ENCODE measurements at places on chromosomes 16 and 17.
A peak's percentile ranks its signal among the peaks of the same experiment; 100 is the strongest.

GRCh38 chr16:117379-118365 is 20.8 kb downstream of the NPRL3 start:
- DNase-seq, result no peak

- no peak for DNase-seq
Observed at GRCh38 chr17:79914813-79915740, 75.8 kb upstream of the CBX4 start.

DNA sequence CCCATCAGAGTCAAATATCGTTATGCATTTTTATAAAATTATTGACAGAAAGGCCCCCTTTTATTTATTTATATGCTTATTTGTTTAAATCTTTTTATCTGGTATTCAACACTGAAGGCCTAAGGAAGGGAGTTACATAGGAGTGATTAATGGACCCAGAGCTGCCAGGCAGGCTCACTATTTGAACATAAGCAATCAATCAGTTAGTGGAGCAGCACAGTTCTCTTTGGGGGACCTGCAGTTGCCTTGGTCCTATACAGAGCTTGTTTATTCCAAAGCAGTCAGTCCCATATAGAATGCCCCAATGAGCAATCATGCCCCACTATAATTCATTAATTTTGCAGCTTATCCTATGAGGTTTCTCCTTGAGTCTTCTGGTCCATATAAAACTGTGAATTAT is 389.4 kb upstream of the GOT2 start:
- no peak for DNase-seq

GRCh38 chr17:49565948-49566491 is 9.7 kb upstream of the NXPH3 start:
- DNase-seq, result peak; percentile 42

DNA sequence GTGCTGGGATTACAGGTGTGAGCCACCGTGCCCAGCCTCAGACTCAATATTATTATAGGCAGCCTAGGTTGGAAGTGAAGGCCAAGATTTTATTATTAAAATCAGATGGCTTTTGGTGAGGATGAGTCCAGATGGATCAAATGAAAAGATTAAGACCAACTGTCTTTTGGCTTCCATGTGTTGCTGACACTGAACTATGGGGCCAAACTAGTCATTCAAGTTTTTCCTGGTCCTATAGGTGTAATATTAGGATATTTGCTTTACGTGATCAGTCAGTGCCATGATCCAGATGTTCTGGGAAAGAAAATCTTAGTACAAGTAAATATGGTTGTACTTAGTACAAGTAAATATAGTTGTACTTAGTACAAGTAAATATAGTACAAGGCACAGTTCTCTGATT is 140.6 kb downstream of the MAP2K6 start:
- DNase-seq, result no peak

GRCh38 chr16:54932737-54933254 is 2.1 kb downstream of the IRX5 start:
- DNase-seq, result no peak

DNA sequence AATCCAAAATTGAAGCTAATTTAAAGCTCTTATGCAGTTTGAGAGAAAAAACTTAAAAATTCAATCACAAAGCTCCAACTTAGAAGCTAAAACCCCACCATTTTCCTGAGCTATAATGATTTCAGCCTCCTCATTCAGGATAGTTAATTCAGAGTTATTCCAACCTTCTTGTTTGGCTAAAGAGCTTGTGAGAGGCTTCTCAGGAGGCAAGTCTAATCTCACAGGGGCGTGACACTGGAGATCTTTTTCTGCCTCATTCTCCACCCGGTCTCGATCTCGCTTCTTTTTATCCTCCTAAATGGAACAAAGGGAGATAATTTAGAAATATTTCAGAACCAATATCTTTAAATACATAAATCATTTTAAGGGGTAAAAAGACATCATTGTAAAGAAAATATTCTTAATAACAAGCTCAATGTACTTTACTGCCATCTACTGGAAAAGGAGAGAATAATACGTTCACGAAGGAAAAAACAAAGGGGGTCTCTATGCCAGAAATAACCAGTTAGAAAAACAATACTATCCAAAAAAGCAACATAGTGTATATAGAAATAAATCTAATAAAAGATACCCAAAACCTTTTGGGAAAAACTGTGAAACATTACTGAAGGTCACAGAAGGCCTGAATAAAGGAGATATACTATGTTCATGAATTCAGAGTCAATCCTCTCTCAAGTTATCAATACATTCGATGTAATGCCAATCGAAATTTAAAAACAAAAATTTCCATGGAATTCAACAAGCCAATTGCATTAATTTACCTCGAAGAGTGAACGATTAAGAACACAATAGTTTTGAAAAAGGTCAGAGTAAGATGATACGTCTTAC is 13.9 kb downstream of the BRD7 start:
- DNase-seq, result no peak

DNA sequence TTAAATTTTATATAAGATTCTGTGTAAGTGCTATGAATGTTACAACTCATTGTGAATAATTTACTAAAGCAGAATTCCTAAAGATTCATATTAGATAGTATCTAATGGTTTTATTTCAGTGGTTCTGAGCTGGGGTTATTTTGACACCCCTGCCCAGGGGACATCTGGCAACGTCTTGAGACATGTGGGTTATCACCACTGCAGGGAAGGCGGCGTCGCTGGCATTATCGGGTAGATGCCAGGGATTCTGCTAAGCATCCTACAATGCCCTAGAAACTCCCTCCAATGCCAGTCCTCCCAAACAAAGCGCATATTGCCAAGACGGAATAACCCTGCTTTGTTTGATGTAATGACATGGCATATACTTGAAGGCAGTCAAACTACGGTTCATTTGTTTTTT is 372.3 kb upstream of the ZFHX3 start:
- no peak for DNase-seq

GRCh38 chr17:34645594-34645993 is 66.2 kb downstream of the TMEM132E start:
- peak; percentile 54 for DNase-seq

GRCh38 chr16:21646091-21646490 is 6.3 kb downstream of the IGSF6 start:
- DNase-seq, result no peak

DNA sequence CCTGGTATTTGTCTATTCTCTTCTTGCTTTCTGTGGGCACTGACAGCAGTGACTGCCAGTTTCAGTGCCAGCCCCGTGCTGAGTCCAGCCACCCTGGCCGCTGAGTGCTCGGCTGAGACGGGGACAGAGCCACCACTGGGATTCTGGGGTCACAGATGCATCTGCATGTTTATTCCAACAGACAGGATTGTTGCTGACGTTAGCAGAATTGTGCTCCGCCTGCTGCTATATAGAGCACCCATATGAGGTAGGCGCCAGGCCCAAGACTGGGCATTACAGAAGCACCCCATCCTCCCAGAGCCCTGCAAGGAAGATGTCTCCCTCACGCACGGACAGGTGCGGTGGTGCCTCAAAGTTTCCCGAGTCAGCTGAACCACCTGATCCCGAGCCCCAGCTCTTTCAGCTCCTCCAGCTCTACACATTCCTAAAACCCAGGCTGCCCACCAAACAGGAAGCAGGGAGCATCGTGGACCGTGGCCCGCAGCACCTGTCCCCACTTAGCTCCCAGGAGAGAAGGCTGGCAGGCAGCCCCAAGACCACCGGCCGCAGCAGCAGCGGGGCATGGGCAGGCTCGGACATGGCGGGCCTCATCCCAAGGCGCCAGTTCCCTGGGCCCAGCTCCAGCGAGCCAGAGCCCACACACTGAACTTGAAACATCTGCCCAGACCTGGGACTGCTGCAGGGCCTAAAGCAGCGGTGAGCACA is 44.9 kb upstream of the RASD1 start:
- DNase-seq, result no peak

DNA sequence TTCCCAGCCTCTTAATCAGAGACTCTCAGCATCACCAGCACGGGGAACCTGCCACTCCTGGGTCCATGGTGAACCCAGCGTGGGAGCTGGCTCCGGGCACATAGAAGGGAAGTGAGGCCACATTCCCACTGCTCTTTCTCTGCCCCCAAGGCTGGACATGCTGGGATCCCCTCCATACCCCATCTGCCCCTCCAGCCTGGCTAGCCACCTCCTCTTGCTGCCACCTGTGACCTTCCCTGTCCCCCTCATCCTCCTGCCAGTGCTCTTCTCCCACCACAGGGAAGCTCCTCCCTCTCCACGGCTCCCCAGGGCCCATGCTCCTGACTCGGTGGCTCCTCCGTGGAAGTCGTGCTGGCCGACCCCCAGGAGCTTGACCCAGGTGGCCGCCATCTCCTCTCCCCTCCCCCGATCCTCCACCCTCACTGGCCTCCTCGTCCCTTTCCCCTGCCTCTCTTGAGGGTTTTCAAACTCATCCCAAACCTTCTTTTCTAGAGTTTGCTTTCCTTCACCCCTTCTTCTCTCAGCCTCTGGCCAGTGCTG is 139.1 kb upstream of the CHMP6 start:
- no peak for DNase-seq

DNA sequence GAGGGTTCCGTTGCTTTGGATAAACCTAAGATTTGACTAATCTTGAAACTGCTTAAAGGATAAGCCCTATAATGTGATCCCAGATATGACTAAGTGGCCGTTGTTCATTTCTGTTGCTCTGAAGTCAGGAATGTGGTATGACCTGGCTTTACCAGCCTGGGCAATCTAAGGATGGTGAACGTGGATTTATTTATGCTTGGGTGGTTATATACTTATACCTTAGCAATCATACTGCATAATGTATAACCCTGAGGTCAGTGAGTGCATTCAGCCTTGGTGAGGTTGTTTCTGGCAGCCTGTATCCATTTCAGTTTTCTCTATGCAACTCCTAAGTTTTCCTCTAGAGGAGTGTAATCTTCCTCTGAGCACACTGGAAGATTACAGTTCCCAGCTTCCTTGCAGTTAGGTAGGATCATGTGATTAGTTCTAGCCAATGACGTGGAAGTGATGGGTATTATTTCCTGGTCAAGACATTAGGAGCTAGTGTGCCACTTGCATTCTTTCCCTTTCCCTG is 41.9 kb downstream of the FTO start:
- DNase-seq, result no peak

- no peak for DNase-seq
Observed at GRCh38 chr17:41434415-41434814, 6.4 kb downstream of the KRT38 start.

GRCh38 chr16:30581457-30581856 is 4.0 kb downstream of the ZNF785 start:
- no peak for DNase-seq

- DNase-seq, result no peak
Observed at GRCh38 chr16:79110242-79110641, 490.3 kb downstream of the MAF start.

DNA sequence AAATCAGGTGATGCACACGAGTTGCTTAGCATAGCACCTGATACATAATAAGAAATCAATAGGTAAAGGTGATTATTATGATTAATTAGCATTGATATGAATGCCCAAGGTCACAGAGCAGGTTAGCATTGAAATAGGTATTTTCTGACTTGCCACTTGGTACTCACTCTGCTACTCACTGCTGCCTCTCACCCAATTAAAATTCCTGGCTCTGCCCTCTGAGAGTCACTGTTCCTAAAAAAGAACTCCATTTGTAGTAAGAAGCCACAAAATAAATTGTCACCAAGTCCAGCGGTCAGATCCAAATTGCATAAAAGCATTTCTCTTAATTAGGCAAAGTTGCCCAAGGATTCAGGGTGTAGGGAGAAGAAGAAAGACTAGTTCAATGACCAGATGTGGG is 8.9 kb upstream of the GRIN2A start:
- no peak for DNase-seq

GRCh38 chr16:78939597-78939996 is 660.9 kb downstream of the MAF start:
- DNase-seq, result no peak

- no peak for DNase-seq
Observed at GRCh38 chr17:42512733-42513251, 23.2 kb upstream of the NAGLU start.

DNA sequence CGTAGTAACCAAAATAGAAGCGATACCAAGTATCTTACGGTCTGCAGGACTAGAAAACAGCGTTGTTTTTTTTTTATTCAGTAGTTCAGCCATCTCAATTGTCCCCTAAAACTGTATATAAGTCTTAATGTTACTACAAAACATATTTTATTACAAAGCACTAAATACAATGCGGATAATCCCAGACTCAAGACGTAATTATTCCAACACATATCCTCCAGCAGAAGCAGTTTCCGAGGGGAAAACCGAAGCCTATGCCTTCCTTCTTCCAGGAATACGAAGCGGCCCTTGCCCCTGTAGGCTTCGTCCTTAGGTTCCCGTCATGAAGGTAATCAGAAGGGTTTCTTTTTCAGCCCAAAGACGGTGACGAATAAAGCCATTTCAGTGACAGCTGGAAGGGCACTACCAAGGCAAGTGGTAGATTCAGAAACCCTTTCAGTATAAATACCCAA is 2.3 kb downstream of the TMEM107 start:
- peak; percentile 36 for DNase-seq

DNA sequence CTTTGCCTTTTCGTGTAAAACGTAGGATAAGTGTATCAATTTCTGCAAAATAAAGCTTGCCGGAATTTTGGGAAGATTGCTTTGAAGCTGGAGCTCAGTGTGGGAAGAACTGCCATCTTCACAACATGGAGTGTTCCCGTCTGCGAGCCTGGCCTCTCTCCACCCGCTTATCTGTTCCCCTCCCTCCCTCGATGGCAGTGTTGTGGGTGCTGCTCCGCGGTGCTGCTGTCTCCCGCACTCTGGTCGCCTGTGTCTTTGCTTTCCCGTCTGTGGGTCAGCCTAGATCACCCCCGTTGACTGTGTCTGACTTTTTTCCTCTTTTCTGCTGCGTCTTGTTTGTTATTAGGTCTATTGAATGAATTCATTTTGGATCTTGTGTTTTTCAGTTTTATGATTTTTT is 17.0 kb downstream of the ACSF3 start:
- no peak for DNase-seq

All from left hindlimb (tissue), 1 donor.